ENCODE measurements at places on chromosomes 1 and 21. TPM values are rescaled to one million over a fixed set of nuclear protein-coding genes. Genes with fewer than 3 reads are reported as not detected.

LGR6 gene
- total RNA-seq: 2.5 TPM

KDF1 gene
- total RNA-seq: 18.4 TPM

DNA sequence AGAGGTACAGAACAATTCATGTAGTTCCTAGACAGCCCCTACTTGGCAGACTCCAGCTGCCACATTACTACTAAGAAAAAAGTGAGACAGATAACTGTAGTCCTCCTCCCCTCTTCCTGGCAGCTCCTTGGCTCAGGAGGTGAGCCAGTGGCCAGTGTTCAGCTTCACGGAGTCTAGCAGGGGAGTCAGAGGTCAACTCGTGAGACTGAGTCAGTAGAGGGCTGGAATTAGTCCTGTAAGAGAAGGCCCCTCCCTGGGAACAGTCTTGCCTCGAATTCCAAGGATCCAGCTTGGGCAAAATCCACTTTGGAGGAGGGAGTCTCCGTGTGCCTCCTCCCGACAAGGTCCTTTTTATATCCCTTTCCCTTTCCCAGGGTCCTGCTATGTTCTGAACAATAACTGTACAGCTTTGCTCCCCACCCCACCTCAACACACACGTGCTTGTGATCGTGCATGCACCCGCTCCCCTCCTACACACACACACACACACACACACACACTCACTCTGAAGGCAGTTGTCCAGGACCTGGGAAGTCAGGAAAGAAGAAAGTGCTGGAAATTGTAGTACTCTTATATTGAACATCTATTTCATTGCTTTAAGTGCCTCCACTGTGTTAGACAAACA is 22.5 kb upstream of the SLC27A3 start:
- peaks cover 98% of the 10 kb centered on the region for H3K36me3 ChIP-seq
- H3K4me1 ChIP-seq: no peaks in the 10 kb centered on the region
- H3K27ac ChIP-seq: no peak overlapping the region
- H3K4me3 ChIP-seq: no peak overlapping the region
- DNase-seq: no peak

- no peaks in the 10 kb centered on the region for H3K27me3 ChIP-seq
- no peak overlapping the region for H3K27ac ChIP-seq
- H3K4me1 ChIP-seq: peaks cover 20% of the 10 kb centered on the region
- no peak for DNase-seq
These were observed 16.4 kb downstream of the HYI start for GRCh38 chr1:43437031-43437973.
